Fibroblast of the aortic adventitia (primary cell): ENCODE measurements at places on chromosomes 4 and X. TPM values are rescaled to one million over a fixed set of nuclear protein-coding genes. Genes with fewer than 3 reads are reported as not detected.
A peak's percentile ranks its signal among the peaks of the same experiment; 100 is the strongest.

GRCh38 chr4:36152735-36153134 lies 91.6 kb downstream of the ARAP2 start:
- DNase-seq, result no peak

DNA sequence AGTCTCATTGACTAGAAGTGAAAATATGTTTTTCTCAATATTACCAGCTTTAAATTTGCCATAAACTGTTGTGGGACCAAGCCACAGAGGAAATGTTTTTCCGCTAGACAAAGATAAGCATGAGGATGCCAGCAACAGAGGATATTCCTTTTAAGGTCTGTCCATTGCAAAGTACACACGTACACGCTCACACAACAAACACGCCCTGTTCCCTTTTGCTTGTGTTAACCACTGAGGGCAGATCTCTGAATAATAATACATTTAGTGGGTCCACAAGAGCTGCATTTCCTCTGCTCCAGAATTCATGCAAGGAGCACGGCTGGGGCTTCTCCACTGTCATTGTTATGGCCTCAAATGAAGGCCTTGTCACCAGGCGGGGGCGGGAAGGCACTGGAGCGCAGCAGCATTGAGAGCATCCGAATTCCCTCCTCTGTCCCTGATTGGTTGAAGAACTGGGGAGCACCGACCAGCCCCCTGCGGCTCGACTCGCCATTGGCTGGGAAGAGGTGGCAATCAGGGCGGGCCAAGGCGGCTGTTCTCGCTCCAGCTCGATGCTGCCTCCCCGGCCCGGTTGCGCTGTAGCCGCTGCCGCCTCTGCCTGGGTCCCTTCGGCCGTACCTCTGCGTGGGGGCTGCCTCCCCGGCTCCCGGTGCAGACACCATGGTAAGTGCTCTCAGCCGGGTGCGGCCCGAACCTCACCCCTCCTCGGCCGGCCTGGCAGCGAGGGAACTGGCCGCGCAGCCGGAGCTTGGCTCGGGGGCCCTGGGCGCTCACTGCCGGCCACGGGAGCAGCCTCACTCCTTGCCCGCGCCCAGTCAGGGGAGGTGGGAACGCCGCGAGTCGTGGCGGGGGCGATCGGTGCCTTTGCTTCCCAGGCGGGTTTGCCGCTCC lies at the start of gene GUCY1B1:
TSS of gene GUCY1B1 (plus strand) at position 541 of the 891 bp plus-strand sequence. CDS start at position 661, 120 bp downstream.
- peak; percentile 87 for DNase-seq

DNA sequence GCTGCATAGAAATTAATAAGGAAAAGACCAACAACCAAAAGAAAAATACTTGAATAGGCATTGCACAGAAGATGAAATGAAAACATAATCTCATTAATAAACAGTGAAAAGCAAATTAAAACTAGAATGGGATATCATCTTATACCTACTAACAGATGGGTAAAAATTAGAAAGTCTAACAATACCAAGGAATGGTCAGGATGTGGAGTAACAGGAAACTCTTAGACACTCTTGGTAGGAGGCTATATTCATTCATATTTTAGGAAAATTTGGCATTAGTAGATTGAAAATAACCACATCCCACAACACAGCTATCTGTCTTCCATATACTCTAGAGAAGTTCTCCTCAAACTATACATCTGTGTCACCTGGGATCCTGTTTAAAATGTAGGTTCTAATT lies 36.3 kb downstream of the SEC24B start:
- DNase-seq, result no peak

DNA sequence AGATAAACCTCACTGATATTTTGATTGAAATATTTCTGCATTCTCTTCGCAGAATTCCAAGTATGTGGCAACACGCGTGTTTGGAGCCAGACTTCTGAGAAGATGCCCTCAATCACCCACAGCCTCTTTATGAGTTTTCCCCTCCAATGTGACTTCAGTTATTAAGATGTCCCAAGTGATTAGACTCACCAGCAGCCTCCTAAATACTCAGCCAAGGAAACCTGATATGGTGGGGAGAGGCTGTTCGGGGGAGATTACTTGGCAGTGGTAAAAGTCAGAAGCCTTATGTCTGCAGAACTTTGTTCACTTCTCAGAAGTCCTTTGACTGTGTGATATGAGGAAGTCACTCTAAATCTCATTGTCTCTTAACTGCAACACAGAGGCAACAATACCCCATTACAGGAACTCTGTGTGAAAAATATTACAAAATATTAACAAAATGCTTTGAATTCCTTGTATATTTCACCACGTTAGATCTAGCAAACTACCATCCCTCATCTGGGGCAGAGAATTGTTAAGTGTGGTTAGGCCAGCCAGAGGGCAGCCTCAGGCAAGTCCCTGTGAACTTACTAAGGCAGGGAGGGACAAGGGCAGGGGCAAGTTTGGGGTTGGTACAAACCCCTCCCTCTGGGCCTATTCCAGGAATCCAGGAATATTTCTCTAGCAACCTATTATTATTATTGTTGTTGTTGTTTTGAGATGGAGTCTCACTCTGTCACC lies 151.4 kb upstream of the USP9X start:
- DNase-seq, result peak; percentile 74

Gene TKTL2
- not detected in 2 replicates for total RNA-seq
